ENCODE measurements at places on chromosomes 12 and 14.

DNA sequence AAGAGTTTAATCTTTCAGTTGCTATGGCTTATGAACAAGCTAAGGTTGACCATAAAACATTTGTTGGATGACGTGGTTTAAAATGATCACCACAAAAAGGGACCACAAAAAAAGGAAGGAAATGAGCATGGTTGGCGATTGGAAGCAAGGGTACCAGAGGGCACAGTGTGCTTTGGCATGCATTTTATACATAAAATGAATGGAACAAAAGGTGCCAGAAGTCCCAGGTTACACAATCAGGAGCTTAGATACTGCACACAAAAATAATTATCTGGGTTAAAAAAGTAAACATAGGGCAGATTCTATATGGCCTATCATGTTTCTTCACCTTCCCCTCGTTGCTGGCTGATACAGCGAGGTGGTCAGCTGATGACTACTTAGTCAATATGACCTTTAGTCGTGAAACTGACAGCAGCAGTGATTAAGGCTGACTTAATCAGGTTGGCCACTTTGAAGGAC is 50.7 kb downstream of the ZC3H14 start:
- no peak for DNase-seq

DNA sequence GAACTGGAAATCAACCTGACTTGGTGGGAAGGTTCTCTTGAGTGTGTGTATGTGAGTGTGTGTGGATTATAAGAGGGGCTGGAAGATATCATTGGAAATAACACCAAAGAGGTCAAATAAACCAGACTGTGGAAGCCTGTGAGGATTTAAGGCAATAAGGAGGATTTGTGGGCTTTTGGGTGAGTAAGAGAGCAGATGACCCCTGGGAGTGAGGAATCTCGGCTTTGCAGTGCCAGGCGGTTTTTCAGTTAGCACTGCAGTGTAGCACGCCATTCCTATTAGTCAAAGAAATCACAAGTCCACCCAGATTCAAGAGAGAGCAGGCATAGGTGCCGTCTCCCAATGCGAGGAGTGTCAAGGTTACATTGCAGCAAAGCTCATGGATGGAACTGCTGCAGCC is 63.3 kb downstream of the CALM1 start:
- DNase-seq = no peak

DNA sequence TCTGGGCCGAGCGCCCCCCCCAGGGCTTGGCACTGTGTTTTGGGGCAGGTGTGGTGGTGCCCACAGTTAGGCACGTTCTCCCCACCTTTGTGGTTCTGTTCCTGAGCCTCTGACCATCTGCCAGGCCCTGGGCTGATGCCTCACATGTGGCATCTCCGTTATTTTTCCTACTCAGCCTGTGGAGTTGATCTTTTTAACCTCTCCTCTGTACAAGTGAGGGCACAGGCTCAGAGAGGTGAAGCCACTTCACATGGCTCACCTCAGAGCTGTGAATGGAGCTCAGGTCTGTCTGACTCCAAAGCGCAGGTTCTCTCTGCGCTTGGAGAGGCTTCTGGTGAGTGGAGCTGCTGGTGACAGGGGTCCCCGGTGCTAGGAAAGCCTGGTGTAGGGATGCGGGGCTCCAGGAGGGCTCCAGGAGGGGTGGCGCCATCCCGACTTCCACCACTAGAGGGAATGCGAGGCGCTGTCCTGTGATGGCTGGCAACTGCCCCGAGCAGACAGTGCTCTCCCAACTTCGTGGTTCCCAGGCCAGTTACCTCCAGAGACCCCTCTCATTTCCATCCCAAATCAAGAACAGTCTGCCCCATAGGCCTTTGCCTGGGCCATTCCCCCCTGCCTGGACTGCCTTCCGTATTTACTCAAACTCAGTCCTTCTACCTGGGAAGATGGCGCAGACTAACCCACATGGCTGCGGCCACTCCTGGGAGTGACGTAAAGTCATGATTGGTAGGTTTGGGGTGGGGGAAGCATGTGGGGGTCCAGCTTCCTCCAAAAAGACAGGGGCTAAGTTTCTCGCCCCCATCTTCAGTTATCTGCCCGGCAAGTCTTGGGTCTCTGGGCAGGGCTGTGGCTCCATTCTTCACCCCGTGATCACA is 9.9 kb downstream of the BCL7A start:
- peak; percentile 24 for DNase-seq

GRCh38 chr14:52833891-52834290 is 42.5 kb upstream of the GNPNAT1 start:
- no peak for DNase-seq

GRCh38 chr14:44791730-44792129 is 170.0 kb downstream of the KLHL28 start:
- DNase-seq = no peak

DNA sequence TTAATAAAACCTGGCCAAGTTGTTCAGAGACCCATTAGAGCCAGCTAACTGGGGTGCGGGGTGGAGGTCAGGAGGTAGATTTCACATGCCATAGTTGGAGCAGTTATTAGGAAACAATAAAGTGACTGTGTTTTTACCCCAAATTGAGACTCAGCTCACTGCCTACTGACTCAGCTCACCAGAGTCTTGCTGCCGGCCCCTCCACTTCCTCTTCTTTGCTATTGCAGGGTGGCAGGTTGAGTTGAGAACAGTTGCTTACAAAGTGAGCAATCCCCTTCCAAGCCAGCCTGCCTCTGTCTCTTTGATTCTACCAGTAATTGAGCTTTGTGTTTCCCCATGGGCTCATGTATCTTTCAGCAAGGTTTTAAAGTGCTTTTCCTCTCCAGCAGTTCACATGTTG is 12.9 kb downstream of the ST8SIA1 start:
- no peak for DNase-seq

Measured in stimulated activated CD8-positive, alpha-beta memory T cell treated with anti-CD3 and anti-CD28 coated beads, Interleukin-12 subunit alpha, Interleukin-12 subunit beta, amount 100 ng/mL, for 4 hours (primary cell).